ENCODE measurements at places on chromosomes 11 and 22.

DNA sequence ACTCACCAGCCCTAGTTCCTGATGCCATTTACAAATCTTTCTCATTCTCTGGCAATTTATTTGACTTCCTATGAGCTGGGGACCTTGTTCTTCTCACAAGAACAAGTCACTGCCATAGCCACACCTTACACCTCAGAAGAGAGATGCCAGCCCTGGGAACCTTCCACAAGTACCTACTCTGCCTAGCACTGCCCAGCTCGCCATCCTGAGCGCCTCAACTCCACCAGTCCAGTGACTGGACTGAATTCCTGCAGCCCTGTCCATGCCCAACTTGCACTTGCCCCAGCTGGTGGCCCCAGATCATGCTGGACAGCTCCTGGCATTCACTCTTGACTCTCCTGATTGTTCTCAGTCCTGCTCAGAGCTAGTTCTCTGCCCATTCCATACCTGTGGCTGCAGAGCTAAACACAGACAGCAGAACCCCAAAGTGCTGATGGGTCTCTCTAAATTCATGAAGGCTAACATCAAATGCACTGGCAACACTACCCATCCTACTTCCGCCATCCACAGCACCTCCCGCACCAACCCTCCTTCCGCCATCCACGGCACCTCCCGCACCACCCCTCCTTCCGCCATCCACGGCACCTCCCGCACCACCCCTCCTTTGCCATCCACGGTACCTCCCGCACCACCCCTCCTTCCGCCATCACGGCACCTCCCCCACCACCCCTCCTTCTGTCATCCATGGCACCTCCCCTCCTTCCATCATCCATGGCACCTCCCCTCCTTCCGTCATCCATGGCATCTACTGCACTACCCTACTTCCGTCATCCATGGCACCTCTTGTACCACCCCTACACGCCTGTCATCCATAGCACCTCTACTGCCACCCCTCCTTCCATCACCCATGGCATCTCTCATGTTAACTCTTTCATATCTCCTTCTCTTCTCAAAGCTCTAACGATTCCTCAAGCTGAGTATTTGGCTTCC is 23.6 kb upstream of the SLC25A1 start:
- DNase-seq = no peak

DNA sequence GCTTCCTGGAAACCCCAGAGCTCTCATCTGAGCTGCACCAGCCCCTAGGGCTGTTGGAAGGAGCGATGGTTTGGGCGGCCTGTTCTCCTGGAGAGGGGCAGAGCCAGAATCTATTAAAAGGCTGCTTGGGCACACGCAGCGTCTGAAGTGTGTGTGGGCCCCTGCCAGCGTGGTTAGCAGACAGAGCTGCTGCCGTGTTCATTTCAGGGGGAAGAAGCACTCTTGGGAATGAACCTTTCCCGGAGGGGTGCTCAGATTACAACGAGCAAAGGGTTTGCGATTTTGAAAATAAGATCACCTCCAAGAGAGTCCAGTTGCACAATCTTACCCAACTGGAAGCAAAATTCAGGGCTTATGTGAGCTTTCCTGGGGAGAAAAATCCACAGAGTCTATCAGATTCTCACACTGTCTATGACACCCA is 12.9 kb downstream of the ANO1 start:
- DNase-seq = no peak

- DNase-seq = no peak
These were observed 819 bp upstream of the KCNQ1OT1 start for GRCh38 chr11:2700415-2701211.

- no peak for DNase-seq
These were observed 46.9 kb upstream of the PRSS23 start for GRCh38 chr11:86753459-86753858.

DNA sequence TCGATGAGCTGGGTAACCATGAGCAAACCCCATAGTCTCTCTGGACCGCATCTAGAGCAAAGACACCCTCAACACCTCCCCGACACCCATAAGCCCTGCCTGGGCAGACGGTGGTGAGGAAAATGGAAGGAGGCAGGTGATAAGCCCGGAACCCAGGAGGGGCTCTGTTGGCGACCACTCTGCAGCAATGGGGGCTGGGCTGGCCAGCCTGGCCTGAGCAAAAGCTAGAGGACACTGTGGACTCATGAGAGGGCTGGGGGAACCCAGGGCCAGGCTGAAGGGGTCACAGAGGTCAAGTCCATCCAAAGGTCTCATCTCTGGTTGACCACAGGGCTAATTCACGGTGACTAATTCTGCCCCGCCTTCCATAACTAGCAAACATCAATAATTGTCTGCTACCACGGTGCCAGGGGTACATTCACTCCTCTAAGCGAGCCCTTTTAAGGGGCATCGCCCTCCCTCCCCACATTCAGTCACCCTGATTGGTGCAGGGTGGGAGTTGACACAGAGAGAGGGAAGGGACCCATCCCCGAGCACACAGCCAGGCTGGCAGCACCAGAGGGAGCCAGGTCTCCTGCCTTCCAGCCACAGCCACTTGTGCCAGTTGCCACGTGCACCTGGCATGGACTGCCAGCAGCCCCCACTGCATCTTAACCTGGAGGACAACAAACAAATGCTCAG is 4.0 kb downstream of the PYGM start:
- no peak for DNase-seq

GRCh38 chr11:134560066-134560465 is 148.0 kb upstream of the B3GAT1 start:
- no peak for DNase-seq

GRCh38 chr11:116686866-116687265 is 85.9 kb downstream of the BUD13 start:
- DNase-seq = no peak

DNA sequence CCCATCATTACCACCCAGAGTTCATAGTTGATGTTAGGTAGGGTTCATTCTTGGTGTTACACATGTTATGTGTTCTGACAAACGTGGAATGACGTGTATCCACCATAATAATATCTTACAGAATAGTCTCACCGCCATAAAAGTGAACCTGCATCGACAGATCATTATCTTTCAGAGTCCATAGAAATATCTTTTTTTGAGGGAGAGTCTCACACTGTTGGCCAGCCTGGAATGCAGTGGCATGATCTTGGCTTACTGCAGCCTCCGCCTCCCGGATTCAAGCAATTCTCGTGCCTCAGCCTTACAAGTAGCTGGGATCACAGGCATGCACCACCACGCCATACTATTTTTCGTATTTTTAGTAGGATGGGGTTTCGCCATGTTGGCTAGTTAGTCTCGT is 113.9 kb downstream of the BCR start:
- DNase-seq = no peak

GRCh38 chr11:59706518-59707285 is 6.9 kb downstream of the OR10V1 start:
- no peak for DNase-seq

DNA sequence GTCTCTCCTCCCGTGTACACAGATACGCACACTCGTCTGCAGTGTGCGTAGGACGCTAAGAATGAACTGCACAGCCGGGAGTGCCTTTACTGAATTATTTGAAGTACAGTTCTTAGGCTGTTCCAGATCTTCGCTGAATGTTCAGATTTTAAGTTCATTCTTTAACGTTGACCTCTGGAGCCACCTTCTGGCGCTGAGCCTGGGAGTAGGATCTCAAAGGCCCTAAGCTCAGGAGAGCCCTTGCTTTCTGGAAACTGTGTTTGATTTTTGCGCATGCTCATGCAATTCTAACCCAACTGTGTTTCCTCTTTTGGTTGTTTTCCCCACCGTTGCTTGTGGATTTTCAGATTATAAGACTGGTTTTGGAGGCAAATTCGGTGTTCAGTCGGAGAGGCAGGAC is 22.8 kb downstream of the CTTN start:
- DNase-seq = no peak

DNA sequence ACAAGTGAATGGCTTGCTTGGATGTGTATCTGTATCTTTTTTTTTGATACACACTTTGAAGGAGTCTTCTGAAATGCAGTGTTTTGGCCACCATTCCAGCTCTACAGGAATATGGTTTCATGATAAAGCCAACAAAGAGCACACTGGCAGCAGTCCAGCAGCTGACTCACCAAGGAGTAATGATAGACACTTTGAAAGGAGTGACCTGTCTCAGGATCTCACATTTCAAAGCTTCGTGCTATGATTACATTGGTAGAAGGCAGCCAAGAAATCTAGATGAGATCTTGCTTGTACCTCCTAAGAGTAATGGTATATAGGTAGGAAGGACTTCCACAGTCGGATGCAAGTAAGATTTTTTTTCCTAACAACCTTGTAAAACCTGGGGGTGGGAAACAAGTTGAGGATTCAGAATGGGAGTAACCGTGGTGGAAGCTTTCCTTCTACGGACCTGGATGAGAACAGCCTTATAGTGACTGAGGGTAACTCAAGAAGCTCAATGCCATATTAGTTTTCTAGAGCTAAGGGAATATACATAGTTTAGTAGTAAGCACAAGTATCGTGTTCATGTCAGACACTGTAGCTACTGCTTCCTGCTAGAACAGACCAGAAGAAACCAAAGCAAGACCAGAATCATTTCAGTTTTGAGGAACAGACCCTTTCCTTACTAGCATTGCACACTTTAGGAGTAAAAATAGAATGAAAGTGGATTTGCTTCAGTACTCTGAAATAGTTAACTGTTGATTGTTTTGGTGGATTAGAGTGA is 25.0 kb downstream of the MTMR3 start:
- DNase-seq = no peak

- DNase-seq = peak; percentile 20
These were observed 5.2 kb downstream of the FXYD2 start for GRCh38 chr11:117819096-117820040.

GRCh38 chr22:35322893-35323292 is 23.2 kb downstream of the TOM1 start:
- DNase-seq = no peak

DNA sequence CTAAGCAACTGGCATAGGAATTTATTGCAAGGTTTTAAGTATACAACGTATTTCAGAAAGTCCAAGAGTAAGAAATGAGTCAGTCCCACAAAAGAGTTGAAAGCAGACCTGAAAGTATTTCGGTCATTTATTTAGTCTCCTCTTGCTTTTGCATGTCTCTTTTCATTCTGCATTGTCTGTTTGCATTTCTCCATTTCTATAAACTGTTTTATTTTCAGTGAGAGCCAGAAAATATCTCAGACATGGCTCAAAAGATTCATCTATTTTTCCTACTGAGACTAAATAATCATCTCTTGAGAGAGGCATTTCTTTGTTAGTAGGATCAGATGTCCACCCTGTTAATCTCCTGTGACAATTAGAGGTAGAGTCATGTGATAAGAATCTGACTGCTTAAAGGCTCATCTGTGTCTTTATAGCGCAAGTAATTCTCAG is 219.1 kb upstream of the CCDC179 start:
- no peak for DNase-seq

GRCh38 chr11:120446802-120447201 is 64.7 kb upstream of the GRIK4 start:
- DNase-seq = no peak

- DNase-seq = no peak
These were observed 714 bp downstream of the CD59 start for GRCh38 chr11:33735271-33736147.

GRCh38 chr22:31262312-31263133 is 29.8 kb downstream of the PIK3IP1 start:
- DNase-seq = no peak

DNA sequence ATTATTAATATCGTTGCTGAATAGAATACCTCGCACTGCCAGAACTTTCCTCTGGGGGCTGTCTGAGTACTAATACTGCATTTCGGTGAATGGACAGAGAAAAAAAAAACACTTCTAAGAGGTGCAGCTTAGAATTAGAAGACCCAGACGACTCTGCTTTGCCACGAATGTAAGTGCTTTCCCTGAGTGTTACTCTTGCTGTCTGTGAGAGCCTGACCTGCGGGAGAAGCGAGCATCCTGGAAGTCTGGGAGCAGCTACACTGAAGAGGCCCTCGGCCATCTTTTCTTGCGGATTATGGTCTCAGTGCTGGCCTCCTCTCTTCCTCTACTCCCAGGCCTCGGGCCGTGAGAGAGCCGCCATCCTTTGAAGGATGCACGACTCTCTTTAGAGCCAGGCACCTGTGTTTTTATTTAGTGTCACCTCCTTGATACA is 94.9 kb downstream of the SCN3B start:
- no peak for DNase-seq

GRCh38 chr22:31398231-31398630 is 1.2 kb upstream of the DRG1 start:
- no peak for DNase-seq

- DNase-seq = no peak
These were observed 191.6 kb upstream of the ARHGAP20 start for GRCh38 chr11:110903830-110904229.

Data from hippocampal formation (tissue), 2 donors.